ENCODE measurements at places on chromosomes 2 and 18. TPM values are rescaled to one million over a fixed set of nuclear protein-coding genes. Genes with fewer than 3 reads are reported as not detected.

CRYBA2 gene
- not detected for total RNA-seq

OXER1 gene
- not detected for total RNA-seq

C2orf80 gene
- not detected for total RNA-seq

CDK5R2 gene
- 0.20 TPM for total RNA-seq

FAM228A gene
- total RNA-seq = not detected

Measured in PC-9 (cell line).